ENCODE measurements at places on chromosomes 4 and X.

- no peak for DNase-seq
Observed at GRCh38 chr4:81471298-81471587, 464 bp downstream of the RASGEF1B start.

DNA sequence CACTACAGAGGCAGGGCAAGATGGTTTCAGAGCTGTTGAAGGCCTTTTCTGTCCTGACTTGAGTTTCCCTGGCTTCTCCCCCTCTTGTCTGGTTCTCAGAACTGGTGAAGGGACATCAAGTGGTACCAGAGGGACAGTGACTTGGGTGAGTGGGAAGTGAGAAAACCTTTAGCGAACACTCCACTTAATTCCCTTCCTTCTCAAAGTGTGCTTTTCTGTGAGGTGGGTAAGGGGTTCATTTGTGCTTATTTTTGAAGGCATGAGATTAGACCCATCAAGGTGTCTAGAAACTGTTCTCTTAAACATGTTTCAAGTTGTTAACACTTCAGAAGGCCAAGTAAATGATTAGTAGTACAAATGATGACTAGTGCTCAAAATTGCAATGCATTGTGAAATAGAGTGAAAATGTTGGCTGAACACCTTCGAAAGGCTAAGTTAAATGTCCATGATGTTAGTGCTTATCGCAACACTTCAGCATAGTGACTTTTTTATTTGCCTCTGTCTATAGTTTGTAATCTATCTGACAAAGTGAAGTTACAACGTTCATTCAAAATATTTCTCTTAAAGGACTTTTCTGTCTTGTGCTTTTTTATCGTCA lies 2.8 kb downstream of the AREG start:
- DNase-seq: no peak

GRCh38 chr4:26171941-26172340 lies 148.9 kb upstream of the RBPJ start:
- DNase-seq: no peak

DNA sequence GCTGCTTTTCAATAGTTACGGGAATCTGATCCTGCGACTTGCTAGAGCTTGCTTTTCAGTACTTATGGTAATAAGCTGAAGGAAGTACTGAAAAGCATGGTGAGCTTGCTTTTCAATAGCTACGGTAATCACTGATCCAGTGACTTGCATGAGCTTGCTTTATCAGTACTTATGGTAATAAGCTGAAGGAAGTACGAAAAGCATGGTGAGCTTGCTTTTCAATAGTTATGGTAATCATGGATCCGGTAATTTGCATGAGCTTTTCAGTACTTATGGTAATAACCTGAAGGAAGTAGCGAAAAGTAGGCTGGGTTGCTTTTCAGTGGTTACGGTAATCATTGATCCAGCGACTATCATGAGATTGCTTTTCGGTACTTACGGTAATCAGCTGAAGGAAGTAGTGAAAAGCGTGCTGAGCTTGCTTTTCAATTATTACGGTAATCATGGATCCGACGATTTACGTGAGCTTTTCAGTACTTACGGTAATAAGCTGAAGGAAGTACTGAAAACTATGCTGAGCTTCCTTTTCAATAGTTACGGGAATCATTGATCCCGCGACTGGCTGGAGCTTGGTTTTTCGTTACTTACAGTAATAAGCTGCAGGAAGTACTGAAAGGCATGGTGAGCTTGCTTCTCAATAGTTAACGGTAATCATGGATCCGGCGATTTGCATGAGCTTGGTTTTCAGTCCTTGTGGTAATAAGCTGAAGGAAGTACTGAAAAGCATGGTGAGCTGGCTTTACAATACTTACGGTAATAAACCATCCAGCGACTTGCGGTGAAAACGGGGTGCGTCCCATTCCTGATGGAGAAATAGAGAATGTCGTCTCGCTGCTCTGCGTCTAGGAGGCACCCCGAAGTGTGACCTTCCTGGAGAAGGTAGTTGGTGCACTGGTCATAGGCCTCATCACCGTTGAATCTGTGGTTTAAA lies 6.5 kb downstream of the CRLF2 start:
- DNase-seq: no peak

GRCh38 chrX:70313503-70313902 lies 23.6 kb downstream of the KIF4A start:
- DNase-seq: no peak

DNA sequence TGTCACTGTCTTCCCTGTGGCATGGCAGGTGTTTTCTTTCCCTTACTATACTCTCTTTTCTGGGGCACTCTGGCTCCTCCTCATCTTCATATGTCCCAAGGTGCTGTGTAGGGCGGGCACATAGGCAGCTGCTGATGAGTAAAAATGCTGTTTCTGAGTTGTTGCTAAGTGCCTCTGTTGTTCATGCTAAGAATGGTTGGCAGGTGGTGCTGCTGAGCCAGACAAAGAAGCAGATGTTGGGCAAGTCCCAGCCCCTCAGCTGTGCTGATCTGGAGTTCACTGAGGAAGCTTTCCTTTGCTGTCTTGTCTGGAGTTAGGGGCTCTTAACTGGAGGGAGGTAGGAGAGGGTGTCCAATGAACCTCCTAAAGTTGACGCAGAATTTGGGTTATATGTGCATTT lies 40.6 kb downstream of the HADH start:
- DNase-seq: peak; percentile 37

GRCh38 chrX:9471571-9471985 lies 6.7 kb downstream of the TBL1X start:
- DNase-seq: no peak

GRCh38 chr4:138344054-138344453 lies 101.9 kb upstream of the SLC7A11 start:
- DNase-seq: no peak

DNA sequence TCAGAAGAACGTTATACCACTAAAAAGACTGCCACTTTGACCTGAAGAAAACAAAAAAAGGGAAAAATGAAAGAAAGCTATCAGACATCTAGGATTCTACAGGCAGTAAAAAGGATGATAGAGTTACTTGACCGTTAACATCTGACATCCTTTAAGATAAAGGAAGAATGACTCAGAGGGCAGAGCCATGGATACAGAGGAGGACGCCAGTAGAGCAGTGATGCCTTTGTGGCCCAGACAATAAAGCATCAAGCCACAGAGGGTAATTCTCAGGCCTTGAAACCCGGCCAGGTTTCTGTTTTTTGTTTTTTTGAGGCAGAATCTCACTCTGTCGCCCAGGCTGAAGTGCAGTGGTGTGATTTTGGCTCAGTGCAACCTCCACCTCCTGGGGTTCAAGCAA lies 9.5 kb upstream of the BEX1 start:
- no peak for DNase-seq

DNA sequence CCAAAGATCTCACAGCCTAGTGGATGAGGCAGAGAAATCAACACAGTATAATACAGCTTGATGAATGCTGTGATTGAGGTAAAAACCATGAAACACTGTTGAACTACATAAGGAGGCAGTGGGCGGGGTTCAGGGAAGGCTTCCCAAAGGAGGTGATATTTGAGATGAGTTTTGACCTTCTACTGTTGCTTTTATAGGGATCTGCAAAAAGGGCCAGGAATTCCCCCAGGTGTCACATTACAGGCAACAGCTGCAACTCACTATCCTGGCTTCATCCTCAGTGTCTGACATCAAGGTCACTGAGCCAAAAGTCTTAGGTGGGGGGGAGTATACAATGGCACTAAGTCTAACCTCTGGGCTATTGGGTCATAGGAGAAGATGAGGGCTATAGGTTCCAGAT lies 185.7 kb upstream of the NRK start:
- DNase-seq: no peak

GRCh38 chr4:163568843-163569242 lies 74.4 kb downstream of the TMA16 start:
- no peak for DNase-seq

DNA sequence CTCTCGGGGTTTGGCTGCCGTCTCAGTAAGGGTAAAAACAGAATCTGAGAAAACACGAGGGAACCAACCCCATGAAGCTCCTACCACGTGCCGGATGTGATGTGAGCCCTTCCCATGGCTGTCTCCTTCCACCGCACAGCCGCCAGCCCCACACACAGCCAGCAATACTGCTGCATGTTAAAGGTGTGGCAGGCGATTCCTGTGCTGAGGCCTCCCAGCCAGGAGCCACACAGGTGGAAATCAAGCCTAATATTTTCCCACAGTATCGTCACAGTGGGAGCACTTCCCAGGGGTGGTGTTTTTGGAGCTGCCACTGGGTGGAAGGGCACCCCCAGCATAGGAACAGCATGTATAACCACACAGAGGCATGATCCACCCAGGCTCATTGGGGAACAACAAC lies 77.5 kb downstream of the SLC2A9 start:
- DNase-seq: no peak

DNA sequence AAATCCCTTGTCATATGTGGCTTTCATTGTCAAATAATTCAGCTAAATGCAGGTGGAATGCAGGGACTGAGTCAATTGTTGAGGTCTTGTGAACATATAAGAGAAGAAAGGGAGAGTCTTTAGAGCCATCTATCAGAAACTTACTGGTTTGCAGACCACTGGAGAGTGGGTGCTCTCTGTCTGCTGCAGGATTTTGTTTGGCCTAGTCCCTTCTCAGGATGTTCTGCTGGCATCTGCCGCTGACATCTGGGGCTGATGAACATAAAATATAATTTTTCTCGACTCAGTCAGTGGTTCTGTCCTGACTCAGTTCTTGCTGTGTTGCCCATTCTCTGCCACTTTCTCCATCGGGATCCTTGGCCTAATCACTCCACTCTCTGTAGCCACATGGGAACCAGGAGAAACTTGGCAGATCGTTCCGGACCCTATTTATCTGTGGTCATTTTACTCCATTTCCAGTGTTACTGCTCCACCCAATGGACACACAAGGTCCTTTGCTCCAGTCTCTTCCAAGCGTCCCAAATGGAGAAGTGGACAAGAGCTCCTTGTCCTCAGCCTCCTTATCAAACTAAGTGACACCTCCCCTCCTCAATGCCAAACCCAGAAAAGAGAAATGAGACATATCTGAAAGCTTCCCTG lies 436.2 kb downstream of the FAT4 start:
- no peak for DNase-seq

DNA sequence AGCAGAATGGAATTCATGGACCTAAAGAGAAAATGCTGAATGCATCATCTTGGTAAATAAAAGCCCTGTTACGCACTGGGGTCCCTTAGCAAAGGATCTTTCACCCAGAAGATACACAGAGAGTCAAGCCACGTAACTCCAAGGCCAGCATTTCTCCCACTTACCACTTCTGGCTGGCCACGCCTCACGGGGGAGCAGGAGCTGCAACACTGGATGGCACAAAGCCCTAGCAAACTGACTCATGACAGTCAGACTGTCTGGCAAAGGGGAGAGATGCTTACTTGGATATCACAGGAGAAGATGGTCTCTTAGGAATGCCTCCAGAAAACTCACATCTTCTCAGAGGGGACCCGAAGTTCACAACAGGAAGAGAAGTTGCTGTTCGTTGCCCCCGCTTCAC lies 51.4 kb upstream of the BCLAF3 start:
- no peak for DNase-seq

DNA sequence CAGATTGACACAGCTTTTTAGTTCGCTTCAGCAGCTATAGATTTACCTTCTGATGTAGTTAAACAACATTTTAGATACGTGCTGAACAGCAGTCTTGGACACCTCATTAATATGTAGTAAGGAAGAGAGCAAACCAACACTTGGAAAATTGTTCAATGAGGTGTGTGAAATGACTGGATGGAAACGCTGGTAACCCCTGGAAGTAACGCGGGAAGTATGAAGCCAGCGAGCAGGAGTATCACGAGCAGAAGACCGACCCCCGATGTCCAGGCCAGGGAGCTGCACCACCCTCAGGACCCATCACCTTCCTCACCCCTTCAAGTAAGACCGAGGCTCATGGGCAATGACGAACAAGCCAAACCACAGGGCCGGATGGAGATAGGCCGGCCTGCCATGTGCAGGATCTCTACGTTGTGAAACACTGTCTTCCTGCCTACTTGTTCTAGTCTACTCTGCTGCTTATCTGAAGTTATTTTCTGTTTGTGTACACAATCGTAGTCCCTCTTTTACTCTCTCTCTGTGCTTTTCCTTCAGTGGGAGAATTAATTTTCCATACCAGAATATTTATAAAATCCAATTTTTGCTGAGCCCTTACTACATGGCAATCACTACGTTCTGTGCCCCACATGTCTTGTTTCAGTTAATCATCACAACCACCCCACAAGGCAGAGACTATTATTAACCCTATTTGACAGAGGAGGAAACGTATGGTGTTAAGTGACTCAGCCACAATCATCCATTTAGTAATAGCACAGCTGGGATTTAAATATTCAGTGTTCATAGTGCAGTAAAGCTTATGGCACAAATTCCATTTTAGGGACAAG lies 221.7 kb downstream of the APBB2 start:
- DNase-seq: no peak

Data from activated T-helper 1 cell treated with Interleukin-2 at 50 U/mL for 16 hours (primary cell).